ENCODE measurements at places on chromosomes 7 and 10.

GRCh38 chr7:155819186-155819585 is 6.9 kb upstream of the SHH start:
- DNase-seq = no peak

DNA sequence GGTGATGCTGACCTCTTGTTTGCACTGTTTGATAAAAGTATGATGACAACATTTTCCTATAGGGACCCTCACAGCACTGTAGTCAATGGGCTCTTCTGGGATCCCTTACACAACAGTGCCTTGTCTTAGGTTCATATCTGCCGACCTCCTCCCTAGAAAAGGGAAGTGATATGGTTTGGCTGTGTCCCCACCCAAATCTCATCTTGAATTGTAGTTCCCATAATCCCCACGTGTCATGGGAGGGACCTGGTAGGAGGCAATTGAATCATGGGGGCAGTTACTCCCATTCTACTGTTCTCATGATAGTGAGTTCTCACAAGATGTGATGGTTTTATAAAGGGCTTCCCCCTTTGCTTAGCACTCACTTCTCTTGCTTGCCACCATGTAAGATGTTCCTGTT is 23.1 kb downstream of the ZC3HAV1 start:
- DNase-seq = no peak

- DNase-seq = no peak
These were observed 315.5 kb downstream of the RPS24 start for GRCh38 chr10:78349165-78349516.

DNA sequence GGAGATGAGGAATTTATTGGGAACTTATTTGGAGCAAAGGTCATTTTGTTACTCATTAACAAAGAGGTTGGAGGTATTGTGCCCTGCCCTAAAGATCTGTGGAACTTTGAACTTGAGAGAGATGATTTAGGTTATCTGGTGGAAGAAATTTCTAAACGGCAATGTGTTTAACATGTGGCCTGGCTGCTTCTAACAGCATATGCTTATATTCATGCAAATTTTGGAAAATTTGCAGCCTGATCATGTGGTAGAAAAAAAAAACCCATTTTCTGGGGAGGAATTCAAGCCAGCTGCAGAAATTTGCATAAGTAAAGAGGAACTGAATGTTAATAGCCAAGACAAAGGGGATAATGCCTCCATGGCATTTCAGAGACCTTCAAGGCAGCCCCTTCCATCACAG is 10.7 kb upstream of the PANK1 start:
- no peak for DNase-seq

GRCh38 chr7:43904533-43905208 is 1.7 kb downstream of the URGCP start:
- DNase-seq = peak; percentile 42

- DNase-seq = peak; percentile 87
These were observed 16.8 kb downstream of the DOCK1 start for GRCh38 chr10:126921974-126922525.

DNA sequence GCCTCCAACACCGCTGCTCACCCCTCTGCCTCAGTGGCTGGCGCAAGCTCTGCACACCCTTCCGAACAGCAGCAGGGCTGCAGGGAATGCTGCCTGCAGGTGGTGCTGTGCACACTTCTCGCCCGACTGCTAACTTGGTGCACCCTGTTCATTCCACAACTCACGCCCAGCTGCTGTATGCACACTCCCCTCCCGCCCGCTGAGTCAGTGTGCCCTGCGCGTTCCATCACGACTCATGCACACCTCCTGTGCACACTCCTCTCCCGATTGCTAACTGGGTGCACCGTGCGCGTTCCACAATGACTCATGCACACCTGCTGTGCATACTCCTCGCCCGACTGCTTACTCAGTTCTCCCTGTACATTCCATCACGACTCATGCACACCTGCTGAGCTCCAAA is 21.5 kb downstream of the ADARB2 start:
- DNase-seq = no peak

DNA sequence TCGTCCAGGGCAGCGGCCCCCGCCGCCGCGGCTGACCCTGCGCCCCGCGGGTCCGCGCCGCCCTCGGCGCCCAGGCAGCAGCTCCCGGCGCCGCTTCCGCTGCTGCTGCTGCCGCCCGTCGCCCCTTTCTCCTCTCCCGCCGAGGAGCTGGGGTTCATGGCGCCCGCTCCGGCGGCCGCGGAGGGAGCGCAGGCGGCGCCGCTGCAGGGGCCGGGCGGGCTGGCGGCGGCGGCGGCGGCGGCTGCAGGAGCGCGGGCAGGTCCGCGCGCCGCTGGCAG is 286 bp downstream of the DGKI start:
- no peak for DNase-seq

DNA sequence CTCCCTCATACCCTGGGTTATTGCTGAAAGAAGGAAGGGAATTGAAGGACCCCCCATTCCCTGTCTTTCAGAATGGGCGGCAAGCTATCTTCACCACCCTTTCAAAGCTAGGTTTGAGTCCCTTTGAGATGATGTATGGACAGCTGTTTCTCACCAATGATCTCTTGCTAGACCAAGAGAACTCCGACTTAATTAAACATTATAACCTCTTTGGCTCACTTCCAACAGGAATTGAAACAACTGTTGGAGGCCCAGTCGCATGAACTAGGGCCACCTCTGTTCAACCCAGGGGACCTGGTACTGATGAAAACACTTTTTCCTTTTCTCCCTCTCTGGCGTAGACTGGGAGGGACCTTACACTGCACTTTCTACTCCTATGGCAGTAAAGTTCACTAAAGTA is 110.6 kb downstream of the ITGB8 start:
- DNase-seq = no peak

GRCh38 chr7:137916980-137917645 is 70.3 kb upstream of the DGKI start:
- DNase-seq = no peak

DNA sequence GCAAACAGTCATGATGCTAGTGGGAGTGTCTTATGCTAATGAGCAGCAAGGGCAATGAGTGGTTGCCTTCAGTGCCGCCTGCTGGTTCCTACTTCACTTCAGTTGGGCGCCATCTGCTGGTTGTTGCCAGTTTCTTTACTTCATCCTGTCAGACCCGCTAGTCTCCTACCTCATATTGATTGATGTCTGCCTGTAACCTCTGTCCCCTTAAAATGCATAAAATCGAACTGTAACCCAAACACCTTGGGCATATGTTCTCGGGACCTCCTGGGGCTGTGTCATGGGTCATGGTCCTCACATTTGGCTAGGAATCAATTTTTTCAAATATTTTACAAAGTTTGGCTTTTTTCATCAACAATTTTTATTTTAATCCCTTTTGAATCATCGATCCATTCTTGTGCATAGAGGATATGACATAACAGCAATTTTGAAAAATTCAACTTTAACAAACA is 62.8 kb upstream of the C7orf33 start:
- DNase-seq = peak; percentile 76

DNA sequence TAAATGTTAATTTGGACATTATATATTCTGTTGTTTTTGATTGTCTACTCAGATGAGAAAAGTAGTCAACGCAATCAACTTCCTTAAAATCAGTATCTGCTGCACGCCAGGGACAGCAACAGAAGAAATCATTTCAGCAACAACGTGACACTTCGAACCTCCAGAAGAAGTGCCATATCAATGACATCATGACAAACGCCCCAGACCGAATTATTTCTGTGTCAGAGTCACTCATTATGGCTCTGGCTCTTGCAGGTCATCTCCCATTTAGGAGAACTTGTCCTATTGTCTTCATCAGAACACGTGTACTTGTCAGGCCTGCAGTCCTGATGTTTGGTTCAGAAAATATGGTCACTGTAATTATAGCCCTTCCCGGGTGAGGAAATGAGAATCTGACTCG is 276.3 kb downstream of the ADARB2 start:
- no peak for DNase-seq

GRCh38 chr7:135150072-135150782 is 2.4 kb downstream of the TMEM140 start:
- no peak for DNase-seq

DNA sequence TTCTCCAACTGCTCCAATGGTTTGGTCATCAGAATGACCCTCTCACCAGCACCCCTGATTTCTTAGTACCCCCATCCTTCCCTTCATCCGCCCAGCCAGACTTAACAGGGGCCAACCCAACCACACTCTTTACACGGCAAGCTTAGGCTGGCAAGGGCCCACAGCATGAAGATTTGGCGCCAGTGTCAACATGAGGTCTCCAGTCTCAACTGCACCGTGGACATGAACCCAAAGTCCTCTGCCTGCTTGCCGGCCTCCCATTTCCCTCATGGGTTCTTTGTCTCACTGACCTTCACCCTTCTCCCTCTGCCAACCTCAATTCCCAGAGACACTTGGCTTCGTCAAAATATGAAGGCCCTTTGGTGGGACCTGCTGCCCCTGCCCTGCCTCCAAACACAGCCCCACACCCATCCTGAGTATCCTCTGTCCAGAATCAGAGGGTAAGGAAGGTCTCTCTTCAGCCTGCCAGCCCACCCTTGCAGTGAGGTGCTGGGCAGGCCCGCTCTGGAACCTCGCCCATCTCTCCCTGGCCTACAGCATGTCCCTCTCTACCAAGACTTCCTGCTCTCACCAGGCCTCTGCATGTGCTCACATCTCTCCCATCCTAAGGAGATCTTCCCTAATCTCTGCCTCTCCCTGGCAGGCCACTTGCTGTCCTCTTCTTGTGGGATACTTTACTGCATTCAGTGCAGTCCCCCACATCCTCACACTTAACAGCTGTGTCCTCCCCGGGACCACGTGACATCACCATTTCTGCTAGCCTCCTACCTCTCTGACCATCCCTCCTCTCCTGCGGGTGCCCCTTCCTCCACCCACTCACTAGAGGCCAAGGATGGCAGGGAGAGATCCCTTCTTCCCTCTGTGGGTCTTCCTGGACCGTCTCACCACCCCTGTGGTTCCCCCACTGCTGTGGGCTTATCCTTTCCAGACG is 91.7 kb upstream of the ZMIZ1 start:
- DNase-seq = peak; percentile 21

GRCh38 chr10:121753726-121754476 is 155.7 kb upstream of the FGFR2 start:
- DNase-seq = peak; percentile 82

- DNase-seq = no peak
These were observed 188.9 kb upstream of the KMT2E start for GRCh38 chr7:104825099-104825498.

GRCh38 chr10:47043928-47044538 is 132.8 kb downstream of the PTPN20 start:
- DNase-seq = no peak

DNA sequence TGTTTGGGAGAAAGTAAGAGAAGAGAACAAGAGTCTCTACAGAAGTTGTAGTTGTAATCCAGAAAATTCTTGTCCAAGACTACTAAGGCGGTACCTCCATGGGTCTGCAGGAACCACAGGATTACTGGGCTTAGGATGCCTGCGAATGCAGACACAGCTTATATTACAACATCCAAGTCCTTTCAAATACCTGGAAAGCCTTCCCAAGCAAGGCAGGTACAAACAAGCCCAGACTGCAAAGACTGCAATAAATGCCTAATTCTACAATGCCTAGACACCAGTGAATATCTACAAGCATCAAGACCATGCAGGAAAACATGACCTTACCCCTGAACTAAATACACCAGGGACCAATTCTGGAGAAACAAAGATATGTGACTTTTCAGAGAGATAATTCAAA is 178.2 kb downstream of the ARL4A start:
- DNase-seq = no peak

- DNase-seq = no peak
These were observed 89.8 kb downstream of the MBL2 start for GRCh38 chr10:52682766-52683165.

- no peak for DNase-seq
These were observed 46.8 kb downstream of the TET1 start for GRCh38 chr10:68606918-68607317.

GRCh38 chr10:58281092-58281752 is 12.3 kb downstream of the CISD1 start:
- peak; percentile 62 for DNase-seq

- DNase-seq = no peak
These were observed 430.3 kb downstream of the SORCS1 start for GRCh38 chr10:106734220-106734619.

- peak; percentile 17 for DNase-seq
These were observed 787 bp upstream of the PLEKHA1 start for GRCh38 chr10:122373721-122374120.

- no peak for DNase-seq
These were observed 67.6 kb downstream of the JAZF1 start for GRCh38 chr7:28112883-28113540.

Data from EL (cell line).